Stimulated activated CD4-positive, alpha-beta T cell treated with anti-CD3 and anti-CD28 coated beads, TNF-alpha, amount 100 ng/mL, for 4 hours (primary cell): ENCODE measurements at places on chromosomes 3 and 15.

DNA sequence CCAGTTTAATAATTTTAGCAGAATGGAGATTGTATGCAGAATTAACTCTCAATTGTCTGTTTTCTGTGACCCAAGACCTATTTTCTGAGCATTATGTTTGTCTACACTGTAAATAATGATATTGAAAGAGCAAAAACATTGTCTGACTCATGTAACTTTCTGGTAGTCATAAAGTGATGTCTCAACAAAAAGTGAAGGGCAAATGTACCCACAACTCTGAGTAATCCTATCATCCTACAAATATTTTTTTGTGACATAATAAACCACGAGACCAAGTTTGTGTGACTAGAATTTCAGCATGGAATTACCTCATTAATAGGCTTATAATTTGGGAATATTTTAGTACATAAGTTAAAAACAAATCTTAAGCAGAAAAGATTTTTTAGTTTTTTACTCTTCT, 15.4 kb upstream of the ABHD10 start:
- no peak for DNase-seq

- DNase-seq: no peak
Measured at GRCh38 chr3:178042376-178042775, 493.9 kb upstream of the KCNMB2 start.

GRCh38 chr3:133940536-133940935, 44.9 kb upstream of the RAB6B start:
- no peak for DNase-seq

GRCh38 chr3:129596194-129597086, 10.0 kb downstream of the PLXND1 start:
- DNase-seq: no peak

GRCh38 chr3:125160606-125161371, 51.8 kb downstream of the SLC12A8 start:
- DNase-seq: no peak
